SHP77 (cell line): ENCODE measurements at places on chromosomes 3 and 15.

- DNase-seq = peak; percentile 40
Observed at GRCh38 chr3:116425126-116425525, 20.2 kb downstream of the LSAMP start.

DNA sequence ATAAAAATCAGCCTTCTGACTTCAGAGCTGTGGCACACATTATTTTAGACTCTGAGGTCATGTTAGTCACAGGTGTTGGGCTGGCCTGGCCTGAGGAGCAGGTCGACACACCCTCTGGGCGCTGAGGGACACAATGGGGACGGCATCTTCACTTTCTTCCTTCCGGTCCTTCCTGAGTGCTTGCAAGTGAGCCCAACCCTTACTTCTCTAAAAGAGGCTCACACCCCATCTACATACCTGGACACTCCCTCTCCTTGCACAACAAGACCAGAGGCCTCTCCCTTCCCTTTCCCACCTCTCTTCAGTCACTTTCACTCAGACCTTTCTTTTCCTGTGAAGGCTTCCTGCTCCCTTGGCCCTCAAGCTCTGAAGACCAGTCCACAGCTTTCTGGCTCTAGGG, 85.4 kb downstream of the XXYLT1 start:
- DNase-seq = no peak

DNA sequence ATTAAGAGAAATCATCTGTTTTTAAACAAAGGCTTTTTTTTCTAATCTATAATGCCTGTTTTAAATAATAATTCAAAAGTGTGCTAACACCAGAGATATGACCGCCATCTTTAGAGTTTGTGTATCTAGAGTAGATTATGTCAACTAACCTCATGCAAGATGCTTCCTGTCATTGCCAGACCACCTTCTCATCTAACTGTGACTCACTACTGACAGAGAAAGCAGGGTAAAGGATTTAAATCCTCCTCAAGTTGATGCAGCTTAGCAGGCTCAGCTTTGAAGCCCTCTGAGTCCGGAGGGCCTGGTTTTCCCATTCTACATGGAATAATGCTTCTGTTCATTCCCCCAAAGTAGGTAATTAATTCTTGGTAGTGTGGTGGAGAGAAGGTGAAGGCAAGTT, 108.5 kb downstream of the ECT2 start:
- DNase-seq = no peak

- DNase-seq = no peak
Observed at GRCh38 chr3:49265661-49266386, 11.2 kb downstream of the C3orf62 start.

- DNase-seq = no peak
Observed at GRCh38 chr15:99536422-99537040, 29.3 kb upstream of the MEF2A start.

DNA sequence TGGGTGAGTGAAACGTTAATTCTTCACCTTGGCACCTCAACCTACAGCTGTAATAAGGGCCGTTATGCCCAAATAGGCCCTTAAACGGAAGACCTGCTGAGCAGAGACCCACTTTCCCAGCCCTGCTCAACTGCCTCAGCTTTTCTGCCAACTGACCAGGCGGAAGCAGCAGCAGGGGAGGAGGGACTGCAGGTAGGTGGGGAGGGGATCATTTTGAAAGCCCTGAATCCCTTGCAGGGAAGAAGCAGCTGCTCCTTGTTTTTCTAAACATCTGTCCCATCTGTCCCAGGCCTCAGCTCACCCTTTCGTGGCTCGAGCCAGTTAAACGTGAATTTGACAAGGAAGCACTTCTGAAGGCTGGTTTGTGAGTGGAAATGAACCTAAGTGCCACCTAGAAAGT, 978 bp upstream of the CMC1 start:
- peak; percentile 36 for DNase-seq

GRCh38 chr3:155663467-155664212, 81.2 kb downstream of the PLCH1 start:
- no peak for DNase-seq

GRCh38 chr3:16102905-16103364, 71.5 kb upstream of the GALNT15 start:
- DNase-seq = no peak

DNA sequence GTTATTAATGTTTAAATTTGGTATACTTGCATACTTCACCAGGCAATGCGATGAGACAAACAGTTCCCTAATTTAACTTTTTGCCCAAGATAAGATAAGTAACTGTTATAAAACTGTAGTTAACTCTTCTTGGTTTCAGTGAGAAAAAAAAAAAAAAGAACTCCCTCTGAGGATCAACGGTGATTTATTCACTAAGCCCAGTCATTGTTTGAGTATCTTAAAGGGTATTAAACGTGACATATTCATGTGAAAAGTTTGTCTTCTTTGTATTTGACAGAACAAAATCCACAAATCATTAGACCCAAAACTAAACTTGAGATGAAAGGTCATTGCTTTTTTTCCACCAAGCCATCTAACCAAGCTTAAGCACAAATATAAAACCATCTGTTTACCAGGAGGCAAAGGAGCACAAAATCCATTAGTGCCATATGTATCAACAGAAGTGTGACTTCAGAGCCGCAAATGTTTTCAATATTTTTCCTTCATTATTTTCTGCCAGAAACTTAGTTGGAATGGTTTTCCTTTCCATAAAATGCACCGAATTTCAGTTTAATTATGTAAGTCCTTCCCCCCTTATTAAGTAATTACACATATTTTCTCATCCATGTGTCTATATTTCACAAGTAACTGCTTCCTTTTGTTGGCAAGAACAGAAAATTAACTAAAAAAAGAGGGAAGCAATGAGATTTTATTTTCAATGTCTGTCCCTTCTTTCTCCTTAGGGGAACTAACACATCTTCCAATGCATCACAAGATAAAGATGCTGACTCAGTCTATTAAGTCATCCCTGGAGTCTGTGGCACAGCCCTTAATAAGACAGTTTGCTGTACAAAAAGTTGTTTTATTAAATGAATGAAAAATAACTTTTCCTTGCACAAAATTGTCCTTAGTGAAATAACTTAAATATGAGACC, 92.2 kb upstream of the RAP2B start:
- DNase-seq = no peak

- DNase-seq = no peak
Observed at GRCh38 chr3:3862534-3862933, 63.3 kb downstream of the LRRN1 start.

DNA sequence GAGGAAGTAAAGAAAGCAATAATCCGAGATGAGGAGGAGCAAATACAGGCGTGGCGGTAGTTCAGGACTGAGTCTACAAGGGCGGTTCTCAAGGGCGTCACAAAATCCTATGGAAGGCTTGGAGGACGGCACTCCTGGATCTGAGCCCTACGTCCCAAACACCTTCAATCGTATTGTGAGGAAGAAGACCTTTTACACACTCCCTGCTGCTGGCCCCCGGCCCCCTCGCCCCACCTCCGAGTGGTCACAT, 747 bp downstream of the PLD1 start:
- peak; percentile 60 for DNase-seq

- DNase-seq = no peak
Observed at GRCh38 chr3:15933439-15934139, 135.8 kb upstream of the ANKRD28 start.

DNA sequence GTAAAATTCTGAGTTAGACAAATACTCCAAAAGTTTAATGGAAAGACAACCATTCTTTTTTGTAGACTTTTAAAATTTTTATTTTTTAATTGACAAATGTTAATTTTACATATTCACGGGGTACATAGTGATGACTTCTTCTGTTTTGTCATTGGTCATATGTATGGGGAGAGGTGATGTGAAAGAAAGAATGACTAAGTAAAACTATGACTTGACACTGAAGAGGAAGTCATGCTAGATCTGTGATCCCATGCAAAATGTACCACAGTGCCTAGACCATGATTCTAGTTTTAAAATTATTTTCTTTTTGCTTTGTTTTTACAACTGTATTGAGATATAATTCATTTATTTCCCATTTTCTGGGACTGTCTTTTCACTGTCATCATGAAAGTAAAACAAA, 281.6 kb downstream of the MBNL1 start:
- DNase-seq = no peak

- no peak for DNase-seq
Observed at GRCh38 chr3:58833491-58833890, 166.9 kb upstream of the FAM3D start.

- no peak for DNase-seq
Observed at GRCh38 chr15:58463815-58464650, 32.2 kb downstream of the LIPC start.

GRCh38 chr3:123386477-123387040, 62.3 kb downstream of the ADCY5 start:
- DNase-seq = no peak
